Stimulated activated CD4-positive, alpha-beta T cell treated with anti-CD3 and anti-CD28 coated beads, Interleukin-1b, Interleukin-23, amount 100 ng/mL, for 48 hours (primary cell): ENCODE measurements at places on chromosomes 12 and 14.

DNA sequence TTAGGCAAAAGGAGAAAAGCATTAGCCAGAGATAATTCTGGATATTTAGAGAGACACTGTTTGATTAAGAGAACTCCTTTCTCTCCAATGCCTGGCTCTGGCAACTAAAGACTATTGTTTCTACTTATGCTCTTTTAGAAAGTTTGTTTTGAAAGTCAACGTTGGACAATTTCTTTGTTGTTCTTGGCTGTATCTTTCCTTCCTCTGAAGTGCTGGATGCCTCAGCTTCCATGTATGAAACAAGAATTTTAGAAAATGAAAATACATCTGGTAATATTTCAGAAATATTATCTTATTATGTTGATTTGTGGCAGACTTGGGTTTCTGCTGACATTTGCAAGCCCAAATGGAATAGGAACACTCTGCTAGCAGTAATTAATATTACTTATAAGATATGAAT is 382.6 kb downstream of the SNAPC1 start:
- no peak for DNase-seq

DNA sequence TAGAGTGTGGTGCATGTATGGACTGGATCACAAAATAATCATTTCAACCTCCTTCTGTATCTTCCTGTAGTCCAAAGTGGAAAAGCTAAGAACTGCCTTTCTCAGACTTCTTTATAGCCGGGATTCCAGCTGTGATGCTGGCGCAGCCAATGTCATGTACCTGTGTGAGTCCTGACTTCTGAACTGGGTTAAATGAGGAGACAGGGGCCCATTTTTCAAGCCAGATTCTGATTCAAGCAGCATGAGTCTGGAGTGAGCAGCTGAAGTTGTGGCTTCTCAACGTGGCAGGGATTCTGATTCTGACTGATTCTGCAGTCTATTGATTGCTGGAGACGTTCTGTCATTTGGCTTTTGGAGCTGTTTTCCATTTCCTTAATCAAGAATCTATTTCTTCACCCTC is 111.2 kb downstream of the ST8SIA1 start:
- DNase-seq = no peak

DNA sequence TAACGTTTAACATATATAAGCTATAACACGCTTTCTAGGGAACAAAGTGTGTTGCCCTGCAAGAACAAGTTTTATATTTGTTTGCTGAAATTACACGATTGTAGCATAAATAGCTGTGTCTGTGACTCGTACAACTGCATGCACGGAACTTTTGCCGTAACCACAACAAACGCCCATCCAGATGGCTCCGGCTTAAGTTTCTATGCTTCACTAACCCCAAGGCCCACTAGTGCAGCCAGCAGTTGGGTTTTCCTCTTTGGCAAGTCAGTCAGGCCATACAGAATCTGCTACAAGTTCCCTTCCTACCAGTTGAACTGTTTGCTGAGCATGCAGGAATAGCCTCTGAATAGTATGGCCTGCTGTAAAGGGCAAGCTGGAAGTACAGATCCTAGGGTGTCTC is 12.1 kb downstream of the CSRP2 start:
- no peak for DNase-seq

- no peak for DNase-seq
These were observed 15.9 kb downstream of the FAM181A start for GRCh38 chr14:93943052-93943451.

DNA sequence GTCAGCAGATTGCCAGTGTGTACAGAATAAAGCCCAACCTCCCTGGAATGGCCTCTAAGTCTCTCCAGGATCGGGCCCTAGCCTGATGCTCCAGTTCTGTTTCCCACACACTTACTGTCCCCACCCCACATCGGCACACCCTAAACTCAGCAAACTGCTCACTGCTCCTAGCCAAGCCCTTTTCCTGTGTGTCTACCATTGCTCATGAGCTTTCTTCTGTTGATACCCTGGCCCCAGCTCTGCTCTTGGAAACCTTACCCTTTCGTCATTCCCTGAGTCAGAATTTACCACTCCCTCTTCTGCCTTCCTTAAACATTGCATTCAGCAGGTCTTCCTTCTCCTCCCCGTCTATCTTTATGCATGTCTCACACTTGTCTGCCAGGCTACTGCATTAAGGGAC is 158.9 kb downstream of the TMX1 start:
- DNase-seq = no peak

DNA sequence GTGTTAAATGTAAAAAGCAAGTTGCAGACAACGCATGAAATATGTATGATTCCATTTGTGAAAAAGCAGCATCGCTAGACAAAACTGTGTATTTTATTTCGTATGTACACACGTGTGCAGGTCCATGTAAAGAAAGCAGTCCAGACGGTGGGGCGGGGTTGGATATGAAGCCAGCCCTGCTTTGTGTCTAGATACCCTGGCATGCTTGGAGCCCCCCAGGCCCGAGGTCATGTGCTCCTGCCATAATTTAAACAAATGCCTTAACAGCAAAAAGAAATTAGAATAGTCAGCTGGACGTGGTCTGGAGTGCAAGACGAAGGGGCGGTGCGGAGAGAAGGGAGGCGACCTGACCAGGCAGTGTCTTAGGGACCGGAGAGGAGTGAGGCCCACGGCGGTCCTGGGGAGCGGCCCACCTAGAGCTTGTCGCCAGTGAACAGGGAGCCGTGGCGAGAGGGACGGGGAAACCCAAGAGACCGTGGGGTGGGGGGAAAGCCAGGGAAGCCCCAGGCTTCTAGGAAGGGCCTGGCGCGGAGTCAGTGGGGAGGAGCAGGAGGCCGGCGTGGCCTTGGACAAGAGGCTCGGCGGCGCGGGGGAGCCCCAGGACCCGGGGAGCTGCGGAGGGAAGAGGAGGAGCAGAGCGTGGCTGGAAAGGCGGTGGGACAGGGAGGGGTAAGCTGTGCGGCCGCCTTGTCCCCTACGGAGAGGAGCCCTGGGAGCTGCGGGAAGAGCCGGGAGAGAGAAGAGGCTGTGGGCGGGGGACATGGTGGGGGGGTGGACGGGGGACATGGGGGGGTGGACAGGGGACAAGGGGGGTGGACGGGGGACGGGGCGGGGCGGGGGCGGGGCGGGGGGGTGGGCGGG is 118.5 kb upstream of the C14orf180 start:
- DNase-seq = no peak

GRCh38 chr12:24630446-24630845 is 318.5 kb downstream of the BCAT1 start:
- DNase-seq = no peak

DNA sequence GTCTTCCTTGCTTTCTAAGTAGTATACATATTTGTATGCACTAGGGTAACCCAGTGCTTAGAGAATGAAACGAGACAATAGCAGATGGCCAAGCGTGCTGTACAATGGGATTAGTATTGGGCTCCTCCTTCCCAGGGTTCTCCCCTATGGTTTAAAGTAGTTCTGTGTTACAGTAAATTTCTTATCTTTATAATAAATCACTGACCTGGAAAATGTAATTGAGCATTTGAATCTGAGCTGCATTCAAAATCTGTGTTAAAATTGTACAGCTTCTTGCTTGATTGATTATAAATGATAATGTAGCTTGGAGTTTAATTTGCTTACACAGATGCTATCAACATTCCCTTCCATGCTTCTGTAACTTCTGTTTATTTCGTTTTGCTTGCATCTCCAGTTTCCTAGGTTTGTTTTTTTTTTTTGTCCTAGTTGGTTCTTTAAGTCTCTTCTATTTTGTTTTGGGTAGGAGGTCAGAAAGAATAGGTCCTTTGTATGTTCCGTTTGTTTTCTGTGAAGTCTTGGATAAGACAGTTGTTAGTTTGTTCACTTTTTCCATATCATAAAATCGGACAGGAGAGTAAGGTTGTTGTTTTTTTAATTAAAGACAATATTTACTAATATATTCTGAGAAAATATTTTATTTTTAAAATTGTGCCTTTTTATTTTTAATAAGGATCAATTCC is 171.2 kb downstream of the ERC1 start:
- no peak for DNase-seq

GRCh38 chr12:106022568-106023012 is 116.2 kb downstream of the NUAK1 start:
- no peak for DNase-seq

DNA sequence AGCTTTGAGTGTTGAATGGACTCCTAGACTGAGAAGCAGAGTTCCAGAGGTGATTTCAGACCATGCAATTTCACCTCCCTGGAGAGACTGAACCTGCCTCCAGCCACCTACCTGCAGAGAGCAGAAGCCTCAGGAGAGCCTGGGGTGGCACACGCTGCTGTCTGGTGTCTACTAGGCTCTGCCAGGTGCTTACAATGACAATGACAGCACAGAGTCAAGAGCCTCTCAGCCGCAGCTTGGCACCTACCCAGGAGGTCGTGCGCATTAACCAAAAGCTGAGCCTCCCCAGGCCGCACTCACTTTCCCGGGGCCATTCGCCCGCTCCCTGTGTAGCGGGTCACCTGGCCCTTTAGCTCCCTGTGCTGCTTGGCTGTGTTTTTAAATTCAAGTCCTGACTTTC is 63.2 kb downstream of the TESC start:
- DNase-seq = no peak

DNA sequence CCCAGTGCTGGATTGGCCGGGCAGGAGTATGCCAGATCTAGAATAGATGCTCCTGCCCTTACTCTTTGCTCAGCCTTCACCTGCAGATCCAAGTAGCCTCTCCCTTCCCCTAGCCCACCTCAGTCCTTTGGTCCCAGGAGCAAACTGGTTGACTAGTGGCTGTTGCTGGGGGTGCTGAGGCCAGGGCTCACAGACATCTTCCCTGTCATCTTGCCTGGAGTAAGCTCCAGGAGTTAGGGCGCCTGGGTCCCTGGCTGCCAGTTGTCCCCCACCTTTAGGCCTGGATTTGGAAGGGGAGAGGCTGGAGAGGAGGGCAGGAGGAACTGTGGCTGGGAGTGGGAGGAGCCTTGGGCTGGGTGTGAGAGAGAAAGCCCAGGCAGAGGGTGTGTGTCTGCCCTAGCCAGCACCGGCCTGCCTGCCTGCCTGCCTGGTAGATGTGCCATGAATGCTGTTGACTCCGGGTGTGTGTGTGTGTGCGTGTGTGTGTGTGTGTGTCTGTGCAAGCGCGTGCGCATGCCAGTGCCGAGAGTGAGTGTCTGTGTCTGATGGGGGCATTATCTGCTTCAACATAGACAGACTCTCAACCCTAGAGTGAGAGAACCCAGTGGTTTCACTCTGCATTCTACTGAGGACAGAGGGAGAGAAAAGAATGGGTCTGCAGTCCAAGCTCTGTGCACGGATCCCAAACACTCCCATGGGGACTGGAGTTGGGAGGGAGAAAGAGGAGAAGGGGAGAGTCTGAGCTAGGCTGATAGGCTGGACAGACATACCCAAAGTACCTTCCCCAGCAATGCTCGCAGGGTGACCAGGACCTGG is 845 bp upstream of the RARG start:
- no peak for DNase-seq

DNA sequence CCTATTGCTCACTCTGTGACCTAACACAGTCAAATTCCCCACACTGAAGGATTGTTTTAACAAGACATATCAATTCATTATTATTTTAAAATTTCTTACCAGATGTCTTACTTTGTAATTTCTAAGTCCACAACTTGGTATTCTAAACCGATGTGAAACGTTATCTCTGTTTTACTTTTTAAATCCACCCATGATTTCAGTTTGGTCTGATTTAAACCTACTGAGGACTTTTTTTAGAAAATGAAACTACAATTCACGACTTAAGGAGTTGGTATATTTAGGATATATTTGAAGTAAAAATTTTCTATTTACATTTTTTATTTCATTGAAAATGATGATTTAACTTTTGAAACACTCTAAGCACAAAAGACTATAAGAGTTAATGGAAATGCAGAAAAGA is 35.1 kb upstream of the GRIP1 start:
- no peak for DNase-seq

DNA sequence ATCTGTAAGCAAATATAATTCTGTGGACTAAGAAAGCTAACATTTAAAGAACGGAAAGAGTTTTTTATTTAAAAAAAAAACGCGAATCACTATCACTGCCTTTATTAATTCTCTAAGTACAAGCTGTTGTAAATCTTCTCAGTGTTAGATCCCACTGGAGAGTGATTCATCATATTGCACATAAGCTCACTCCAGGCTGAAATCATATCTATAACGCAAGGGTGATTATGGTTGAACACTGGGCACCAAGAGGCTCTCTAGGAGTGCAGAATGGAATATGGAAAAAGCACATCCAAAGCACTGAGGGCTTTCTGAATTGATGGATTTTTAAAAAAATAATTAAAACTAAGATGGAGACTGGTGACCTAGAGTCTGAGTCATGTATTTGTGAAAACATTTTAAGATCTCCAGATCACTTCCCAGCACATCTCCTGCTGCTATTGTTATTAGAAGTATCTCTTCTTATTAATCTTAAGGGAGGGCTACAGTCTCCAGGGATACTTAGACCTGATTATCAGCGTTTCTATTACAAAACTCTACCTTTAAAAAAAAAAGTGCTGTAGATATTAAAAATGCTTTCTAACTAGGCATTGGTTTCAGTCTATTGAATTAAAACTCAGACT is 1106.8 kb downstream of the AACS start:
- DNase-seq = no peak

DNA sequence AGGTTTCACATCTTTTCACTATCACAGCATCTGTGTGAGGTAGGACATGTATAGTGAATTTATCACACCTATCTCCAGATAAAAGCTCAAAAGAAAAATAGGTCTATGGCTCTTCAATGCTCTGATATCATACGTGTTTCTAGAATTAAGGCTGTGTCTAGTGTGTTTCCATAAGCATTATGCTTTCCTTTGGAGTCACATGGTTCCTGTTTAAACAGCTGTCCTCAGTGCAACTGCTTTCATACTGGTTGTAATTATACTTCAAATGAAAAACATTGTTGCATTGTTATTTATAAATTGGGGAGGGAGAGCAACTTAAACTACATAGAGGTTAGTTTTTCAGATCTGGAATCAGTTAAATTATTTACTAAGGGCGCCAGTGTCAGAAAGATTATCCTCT is 151.6 kb downstream of the SYT1 start:
- DNase-seq = no peak

GRCh38 chr14:49621114-49621881 is 699 bp downstream of the MGAT2 start:
- peak; percentile 62 for DNase-seq

- DNase-seq = peak; percentile 47
These were observed 18.0 kb downstream of the TNFAIP2 start for GRCh38 chr14:103141117-103141796.

GRCh38 chr12:119008691-119009221 is 27.4 kb downstream of the SRRM4 start:
- no peak for DNase-seq
